Right ventricle myocardium inferior (tissue), 1 donor: ENCODE measurements at places on chromosomes 1 and 21. TPM values are rescaled to one million over a fixed set of nuclear protein-coding genes. Genes with fewer than 3 reads are reported as not detected.

TFAP2E gene
- total RNA-seq, result not detected

FMN2 gene
- not detected for total RNA-seq

PGBD5 gene
- 15.5 TPM for total RNA-seq

CR2 gene
- total RNA-seq, result not detected

SPAG17 gene
- total RNA-seq, result not detected

LCE2C gene
- total RNA-seq, result not detected

LRRC38 gene
- total RNA-seq, result 0.38 TPM

LHX8 gene
- total RNA-seq, result not detected

FNBP1L gene
- 24.8 TPM for total RNA-seq

TNFSF4 gene
- 1.0 TPM for total RNA-seq
